ENCODE measurements at places on chromosomes 12 and 14.

DNA sequence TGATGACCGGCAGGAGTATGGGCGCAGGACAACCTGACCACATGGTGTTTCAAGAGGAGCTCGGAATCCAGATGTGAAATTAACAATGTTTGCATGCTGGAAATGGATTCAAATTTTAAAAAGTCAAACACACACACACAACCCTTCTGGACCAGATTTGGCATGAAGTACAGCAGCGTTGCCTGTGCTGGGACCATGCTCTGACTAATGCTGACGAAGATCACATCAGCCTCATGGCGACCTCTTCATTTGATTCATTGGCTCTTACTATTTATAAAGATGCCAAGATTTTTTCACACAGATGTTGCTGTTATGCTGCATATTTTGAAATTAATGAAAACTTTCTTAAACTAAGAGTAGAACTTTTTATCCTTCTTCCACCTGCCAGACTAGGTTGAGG, 926.6 kb upstream of the TMEM132C start:
- DNase-seq: no peak

DNA sequence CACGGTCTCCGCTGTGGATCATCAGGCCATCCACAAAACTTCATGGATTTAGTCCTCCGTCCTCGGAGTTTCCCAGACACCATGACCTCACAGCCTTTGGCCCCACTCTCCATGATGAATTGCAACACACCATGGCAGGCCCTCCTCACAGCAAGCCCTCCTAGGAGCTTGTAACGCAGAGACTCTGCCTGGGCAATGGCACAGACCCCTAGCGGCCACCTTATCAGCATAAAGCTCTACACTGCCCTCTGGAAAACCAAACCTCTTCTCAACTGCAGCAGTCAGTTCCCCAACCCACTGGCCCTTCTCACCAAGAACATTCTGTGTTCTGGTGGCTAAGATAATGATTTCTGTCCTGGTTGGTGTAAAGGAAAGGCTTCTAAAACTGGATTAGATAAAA, 238.4 kb upstream of the USP15 start:
- no peak for DNase-seq

DNA sequence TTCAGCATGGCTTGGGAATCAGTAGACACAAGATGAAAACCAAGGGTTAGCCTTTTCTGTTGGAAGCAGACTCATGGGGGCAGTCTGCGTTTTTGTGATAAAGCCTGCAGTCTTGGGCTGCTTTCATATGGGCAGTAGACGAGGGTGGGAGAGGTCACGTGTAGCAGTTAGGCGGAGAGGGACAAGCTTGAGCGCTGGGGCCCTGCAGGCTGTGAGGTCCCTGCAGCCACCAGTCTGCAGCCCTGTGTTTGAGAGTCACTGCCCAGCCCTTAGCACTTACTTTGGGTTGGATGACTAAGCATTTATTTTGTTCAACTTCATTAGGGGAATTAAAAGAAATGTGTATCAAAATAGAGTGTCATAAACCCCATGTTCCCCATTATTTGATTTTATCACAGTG, 37.2 kb downstream of the EP400 start:
- DNase-seq: no peak

- peak; percentile 15 for DNase-seq
Measured at GRCh38 chr12:9331218-9331626, 123.0 kb upstream of the PZP start.

DNA sequence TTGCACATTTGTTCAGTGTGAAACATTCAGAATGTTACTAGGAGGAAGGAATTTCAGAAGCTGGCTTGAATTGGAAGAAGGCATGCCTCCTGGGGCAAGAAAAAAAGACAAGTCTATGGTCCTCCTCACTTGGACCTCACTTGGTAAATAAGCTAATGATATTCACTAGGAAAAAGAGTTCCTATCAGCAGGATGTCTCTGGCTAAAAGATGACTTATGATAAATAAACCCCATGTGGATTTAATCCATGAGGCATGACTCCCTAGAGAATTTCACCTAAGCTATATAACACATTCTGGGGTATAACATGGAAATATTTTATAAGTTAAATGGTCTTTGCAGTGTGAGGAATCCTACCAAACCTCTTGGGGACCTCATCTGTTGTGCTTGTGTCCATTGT, 199.9 kb downstream of the LRIG3 start:
- DNase-seq: no peak

GRCh38 chr12:12726555-12727093, 9.5 kb downstream of the CDKN1B start:
- no peak for DNase-seq

DNA sequence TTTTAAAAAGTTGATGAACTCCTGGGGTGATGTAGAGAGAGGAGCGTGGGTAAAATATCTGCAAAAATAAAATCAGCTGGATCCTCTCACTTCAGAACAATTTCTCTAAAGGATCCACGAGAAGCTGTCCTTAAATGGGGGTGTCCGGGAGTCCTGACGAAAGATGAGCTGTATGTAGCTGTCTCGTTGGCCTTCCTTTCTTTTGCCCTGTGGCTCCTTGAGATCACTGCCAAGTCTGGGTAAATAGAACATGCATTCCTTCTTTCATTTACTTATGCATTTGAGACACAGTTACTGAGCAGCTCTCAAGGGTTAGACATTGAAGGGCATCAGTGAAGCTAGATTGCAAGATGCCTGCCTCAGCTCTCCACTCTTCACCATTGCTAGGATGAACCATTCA, 35.2 kb upstream of the TXNRD1 start:
- DNase-seq: no peak

GRCh38 chr14:68328509-68328908, 464.4 kb downstream of the ZFP36L1 start:
- no peak for DNase-seq

DNA sequence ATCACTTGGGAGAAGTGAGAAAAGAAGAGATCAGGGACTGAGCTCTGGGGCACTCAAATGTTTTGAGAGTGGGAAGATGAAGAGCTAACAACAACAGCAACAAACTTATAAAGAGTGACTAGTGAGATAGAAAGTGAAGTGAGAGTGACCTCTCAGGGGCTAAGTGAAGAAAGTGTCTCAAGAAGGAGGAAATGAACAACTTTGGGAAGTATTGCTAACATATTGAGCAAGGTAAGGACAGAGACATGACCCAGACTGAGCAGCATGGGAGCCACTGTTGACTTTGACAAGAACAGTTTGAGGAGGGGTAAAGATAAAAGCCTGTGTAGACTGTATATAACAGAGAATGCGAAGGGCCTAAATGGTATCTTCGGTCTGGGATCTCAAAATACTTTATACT, 155.1 kb upstream of the BTG1 start:
- no peak for DNase-seq

- DNase-seq: no peak
Measured at GRCh38 chr12:96233168-96233567, 39.0 kb downstream of the ELK3 start.

- no peak for DNase-seq
Measured at GRCh38 chr14:56324856-56325699, 206.9 kb downstream of the PELI2 start.

- no peak for DNase-seq
Measured at GRCh38 chr12:88306471-88307069, 164.5 kb downstream of the TMTC3 start.

- peak; percentile 12 for DNase-seq
Measured at GRCh38 chr12:49094160-49094974, at the start of gene DHH. Gene DHH, minus strand, starts transcription at chr12:49094801. Its CDS starts 289 bp downstream, at chr12:49094512.

DNA sequence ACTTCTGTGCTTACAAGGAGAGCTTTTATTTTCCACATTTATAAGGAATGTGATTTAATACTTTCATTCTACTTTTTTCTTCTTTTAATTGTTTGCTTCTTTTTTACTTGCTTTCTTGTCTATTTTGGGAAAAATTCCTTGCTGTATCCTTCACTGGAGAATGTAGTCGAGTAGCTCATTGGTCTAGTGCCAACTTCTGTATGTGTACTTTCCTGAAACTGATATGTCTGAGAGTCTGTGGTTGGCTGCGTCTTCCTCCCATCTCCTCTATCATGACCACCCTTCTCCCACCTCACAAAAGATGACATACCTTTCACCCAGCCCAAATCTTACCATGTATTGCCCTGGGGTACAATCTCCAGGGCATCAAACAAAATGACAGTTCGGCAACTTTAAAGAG, 51.8 kb downstream of the MSRB3 start:
- no peak for DNase-seq

DNA sequence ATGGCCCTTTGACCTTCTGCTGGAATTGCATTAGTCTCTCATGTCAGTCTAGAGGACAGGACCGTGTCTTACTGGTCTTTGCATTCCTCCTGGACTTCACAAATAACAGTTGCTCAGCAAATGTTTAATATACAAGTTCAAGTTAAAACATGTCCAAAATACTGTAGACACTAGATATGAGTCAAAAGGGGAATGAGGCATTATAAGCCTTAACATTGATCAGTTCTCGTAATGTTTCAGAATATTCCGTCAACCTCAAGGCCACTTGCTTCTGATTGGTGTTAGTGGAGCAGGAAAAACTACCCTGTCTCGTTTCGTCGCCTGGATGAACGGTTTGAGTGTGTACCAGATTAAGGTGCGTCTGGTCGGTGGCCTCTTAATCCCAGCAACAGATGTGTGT, 59.9 kb downstream of the HSP90AA1 start:
- DNase-seq: no peak

GRCh38 chr12:9091891-9092598, 23.7 kb downstream of the A2M start:
- no peak for DNase-seq

- DNase-seq: no peak
Measured at GRCh38 chr12:60172266-60173211, 576.7 kb downstream of the SLC16A7 start.

DNA sequence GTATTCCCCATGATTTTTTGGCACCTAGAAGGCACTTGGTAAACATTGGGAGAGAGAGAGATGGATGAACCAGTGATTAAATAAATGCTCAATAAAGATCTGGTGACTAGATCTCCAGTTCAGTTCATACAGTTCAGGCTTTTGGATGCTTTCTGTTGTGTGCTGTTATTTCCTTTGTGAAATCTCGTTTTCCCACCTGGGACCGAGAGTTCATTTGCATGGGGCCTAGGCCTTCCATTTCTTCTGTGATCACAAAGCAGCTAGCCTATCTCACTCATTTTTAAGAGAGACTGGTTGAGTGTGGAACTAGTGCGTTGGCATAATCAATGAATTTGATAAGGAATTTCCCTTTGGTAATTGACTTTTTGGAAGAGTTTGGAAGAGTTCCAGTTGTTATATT, 104.0 kb downstream of the VRK1 start:
- no peak for DNase-seq

GRCh38 chr12:8950221-8950527, 729 bp upstream of the M6PR start:
- DNase-seq: no peak

- DNase-seq: no peak
Measured at GRCh38 chr14:70779667-70780066, 29.6 kb downstream of the MAP3K9 start.

DNA sequence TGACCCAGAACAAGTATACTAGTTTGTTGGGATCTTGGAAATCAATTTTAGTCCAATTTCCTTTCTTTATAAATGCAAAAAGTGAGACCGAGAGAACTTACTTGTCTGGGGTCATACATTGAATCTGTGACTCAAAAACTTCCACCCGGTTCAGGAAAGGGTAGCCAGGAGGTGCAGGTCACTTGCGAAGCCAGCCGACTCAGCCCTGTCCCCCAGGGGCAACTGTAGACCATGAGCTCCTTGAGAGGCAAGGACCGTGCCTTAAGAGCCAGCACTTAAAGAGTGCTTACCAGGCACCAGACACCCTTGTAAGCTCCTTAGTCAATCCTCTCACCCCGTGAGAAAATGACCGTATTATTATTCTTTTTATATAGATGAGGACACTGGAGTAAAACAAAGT, 505 bp upstream of the BCDIN3D start:
- no peak for DNase-seq

GRCh38 chr14:30077946-30078345, 150.3 kb upstream of the PRKD1 start:
- DNase-seq: no peak

DNA sequence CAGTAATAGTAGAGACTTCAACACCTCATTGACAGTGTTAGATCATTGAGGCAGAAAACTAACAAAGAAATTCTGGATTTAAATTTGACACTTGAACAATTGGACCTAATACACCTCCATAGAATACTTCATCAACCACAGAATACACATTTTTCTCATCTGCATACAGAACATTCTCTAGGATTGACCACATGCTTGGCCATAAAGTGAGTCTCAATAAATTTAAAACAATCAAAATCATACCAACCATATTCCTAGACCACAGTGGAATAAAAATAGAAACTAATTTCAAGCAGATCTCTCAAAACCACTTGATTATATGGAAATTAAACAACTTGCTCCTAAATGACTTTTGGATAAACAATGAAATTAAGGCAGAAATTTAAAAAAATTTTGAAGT, 82.3 kb downstream of the SLC38A4 start:
- no peak for DNase-seq

GRCh38 chr14:35088514-35088913, 33.3 kb downstream of the PPP2R3C start:
- DNase-seq: no peak

- DNase-seq: no peak
Measured at GRCh38 chr12:29781705-29782266, 2.0 kb downstream of the TMTC1 start.

- no peak for DNase-seq
Measured at GRCh38 chr12:58323676-58324075, 382.3 kb downstream of the ATP23 start.

DNA sequence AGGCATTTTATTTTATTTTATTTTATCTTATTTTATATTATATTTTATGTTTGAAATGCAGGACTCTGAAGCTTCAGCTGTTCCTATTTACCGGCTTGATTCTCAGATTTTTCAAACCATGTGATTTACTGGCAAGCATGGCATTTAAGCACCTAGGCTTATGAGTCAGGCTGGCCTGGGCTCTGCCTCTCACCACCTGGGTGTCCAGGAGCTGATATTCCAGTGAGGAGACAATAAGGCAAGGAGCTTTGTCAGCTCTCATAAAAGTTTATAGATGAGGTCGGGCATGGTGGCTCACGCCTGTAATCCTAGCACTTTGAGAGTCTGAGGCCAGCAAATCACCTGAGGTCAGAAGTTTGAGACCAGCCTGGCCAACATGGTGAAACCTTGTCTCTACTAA, 2.1 kb downstream of the DAO start:
- DNase-seq: no peak

- no peak for DNase-seq
Measured at GRCh38 chr14:23143911-23144310, 24.9 kb upstream of the CEBPE start.

DNA sequence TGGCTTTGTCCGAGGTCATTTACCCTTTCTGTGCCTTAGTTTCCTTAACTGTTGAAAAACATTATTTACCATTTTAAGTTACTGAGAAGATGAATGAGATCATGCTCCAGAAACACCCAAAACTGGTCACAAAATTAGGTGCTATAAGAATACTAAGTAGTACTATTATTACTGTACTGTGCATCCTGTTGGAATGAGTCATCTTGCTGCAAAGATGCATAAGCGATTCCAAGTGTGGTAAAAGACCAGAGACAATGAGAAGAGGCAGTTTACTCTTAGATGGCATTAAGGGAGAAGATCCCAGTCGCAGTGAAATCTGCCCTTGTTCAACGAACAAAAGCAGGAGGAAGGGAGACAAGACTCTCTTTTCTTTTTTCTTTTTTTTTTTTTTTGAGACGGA, 4.2 kb upstream of the PLEKHA5 start:
- DNase-seq: no peak
